ENCODE measurements at places on chromosomes 4 and X.

- no peak for DNase-seq
Measured at GRCh38 chrX:53445977-53446376, 11.8 kb upstream of the HSD17B10 start.

DNA sequence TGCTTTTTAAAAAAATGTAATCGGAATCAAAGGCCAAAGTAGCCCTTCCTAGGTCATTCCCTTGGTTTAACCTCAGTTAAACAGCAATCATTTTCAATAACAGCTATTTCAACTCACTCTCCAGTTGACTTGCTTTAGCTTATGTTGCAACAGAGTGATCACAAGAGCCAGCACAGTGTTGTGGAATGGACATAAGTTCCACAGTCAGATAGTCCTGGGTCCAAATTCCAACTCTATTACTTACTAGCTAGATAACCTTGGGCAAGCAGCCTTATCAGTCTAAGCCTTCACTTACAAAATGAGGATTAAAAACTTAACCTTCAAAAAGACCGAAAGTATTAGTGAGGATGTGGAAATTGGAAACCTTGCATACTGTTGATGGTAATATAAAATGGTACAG, 9.2 kb upstream of the GPC3 start:
- no peak for DNase-seq

- no peak for DNase-seq
Measured at GRCh38 chrX:136477026-136477425, 10.7 kb upstream of the BRS3 start.

DNA sequence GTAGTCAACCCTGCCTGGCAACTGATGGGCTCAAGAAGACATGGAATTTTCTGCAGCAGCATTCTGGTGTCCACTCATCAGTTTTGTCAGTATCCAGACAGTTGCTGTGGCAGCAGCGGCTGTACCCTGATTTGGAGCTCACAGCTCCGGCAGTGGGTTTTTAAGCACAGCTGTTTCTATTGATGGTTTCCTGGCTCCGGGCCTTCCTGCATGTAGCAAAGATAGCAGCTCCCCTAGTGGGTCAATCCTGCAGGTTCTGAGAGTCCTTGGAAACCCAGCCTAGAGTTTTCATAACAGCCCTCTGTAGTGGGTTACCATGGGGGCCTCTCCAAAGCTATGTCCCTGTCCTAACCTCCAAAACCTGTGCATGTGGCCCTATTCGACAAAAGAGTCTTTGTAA, 84.0 kb upstream of the ATP6AP2 start:
- DNase-seq, result no peak

DNA sequence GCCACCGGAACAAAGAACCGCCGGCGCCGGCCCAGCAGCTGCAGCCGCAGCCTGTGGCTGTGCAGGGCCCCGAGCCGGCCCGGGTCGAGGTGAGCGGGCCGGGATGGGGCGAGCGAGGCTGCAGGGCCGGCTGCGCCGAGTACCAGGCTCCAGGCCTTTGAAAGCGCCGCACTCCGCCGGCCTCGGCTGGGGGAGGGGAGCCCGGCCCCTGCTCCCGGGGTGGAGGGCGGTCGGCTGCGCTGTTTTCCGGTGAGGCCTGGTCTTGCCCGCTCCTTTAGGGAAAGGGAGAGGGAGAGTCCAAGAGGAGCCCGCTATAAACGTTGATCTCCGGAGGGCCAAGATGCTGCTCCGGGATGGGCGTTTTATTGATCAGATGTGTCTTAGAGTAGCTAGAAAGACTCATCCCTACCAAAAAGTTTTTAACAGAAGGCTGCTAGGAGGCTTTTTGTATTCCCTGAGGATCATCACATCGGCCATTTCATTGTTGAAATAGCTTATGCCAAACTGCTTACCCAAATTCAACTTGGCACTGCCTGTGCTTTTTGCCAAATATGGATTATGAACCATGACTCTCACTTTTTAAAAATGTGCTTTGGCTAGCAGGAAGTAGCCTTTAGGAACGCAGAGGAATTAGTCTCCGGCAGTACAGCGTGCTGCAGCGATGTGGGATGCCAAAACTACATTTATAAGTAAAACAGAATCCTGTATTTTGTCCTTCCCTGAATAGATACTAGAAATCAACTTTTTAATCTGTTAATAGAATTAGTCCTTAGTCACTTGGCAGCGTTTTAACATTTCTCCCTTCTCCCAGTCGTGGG, 760 bp downstream of the TMEM165 start:
- no peak for DNase-seq

GRCh38 chr4:99300934-99301333, 10.1 kb upstream of the ADH1A start:
- no peak for DNase-seq

DNA sequence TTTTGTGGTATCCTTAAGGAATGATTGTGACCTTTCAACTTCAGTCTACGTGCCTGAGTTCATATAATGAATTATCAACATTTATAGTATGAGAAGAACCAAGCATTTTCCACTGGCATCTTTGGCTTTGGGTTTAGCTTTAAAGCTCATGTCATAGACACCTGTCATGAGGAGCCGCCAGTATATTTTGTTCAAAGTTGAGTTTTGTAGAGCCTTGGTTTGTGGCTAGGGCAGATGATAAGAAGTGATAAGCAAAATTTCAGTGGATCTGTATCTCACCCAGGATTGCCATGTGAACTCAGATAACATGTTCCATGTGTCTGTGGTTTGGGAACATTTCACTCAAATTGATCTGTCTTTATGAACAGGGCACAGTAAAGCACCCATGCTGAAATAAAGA, 873.2 kb downstream of the STPG2 start:
- DNase-seq, result no peak

DNA sequence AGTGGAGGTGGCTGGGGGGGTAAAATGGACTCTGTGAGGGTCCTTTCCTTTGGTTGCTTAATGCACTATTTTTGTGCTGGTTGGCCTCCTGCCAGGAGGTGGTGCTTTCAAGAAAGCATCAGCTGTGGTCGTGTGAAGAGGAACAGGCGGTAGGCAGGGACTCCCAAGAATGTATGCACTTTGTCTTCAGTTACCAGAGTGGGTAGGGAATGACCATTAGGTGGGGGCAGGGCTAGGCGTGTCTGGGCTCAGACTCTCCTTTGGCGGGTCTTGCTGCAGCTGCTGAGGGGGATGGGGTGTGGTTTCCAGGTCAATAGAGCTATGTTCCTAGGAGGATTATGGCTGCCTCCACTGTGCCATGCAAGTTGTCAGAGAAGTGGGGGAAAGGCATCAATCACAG, 509.0 kb downstream of the PCDH19 start:
- no peak for DNase-seq

DNA sequence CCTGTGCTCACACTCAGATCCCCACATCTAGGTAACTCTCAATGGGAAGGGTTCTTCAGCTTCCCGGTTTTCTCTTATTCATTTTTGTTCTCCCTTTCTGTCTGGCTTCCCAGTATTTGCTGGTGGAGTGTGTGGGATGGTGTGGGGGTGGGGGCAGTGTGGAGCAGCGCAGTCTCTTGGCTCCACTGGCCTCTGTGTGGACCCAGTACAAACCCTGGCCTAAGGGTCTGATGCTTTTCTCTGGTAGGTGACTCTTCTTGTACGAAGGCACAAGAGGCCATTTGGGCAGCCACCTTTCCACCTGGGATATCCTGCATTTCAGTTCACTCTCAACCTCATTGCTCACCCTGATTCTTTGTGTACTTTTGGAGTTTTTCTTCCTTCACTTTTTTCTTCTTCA, 71.3 kb downstream of the NBDY start:
- DNase-seq, result no peak

DNA sequence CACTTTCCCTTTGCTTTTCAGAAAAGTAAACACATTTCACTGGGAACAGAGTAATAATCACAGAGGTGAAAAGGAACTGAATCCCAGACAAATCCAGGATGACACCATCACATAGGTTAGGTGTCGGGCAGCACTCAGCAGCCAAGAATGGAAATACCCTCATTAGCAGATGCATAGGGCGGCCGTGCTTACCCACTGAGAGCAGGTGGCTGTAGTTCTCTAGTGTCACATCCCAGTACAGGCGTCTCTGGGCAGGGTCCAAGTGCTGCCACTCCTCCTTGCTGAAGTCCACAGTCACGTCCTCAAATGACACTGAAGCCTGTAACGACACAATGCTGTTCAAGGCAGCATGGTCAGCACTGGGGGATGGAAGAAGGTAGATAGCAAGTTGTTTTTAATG, 26.9 kb downstream of the ZNF41 start:
- DNase-seq, result no peak

GRCh38 chrX:72107841-72108595, 23.7 kb downstream of the RTL5 start:
- no peak for DNase-seq

DNA sequence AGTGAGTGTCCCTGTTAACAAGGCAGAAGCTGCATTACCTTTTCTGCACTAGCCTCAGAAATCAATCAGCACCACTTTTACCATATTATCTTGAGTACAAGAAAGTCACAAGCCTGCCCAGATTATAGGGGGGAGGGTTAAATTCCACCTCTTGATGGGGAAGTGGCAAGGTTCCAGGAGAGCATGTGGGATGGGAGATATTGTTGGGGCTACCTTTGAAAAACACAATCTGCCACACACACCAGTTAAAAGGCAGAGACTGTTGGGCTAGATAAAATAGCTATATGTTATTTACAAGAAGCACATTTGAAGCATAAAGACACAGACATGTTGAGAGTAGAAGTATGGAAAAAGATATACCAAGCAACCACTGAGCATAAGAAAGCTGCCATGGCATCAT, 6.6 kb upstream of the AVPR2 start:
- no peak for DNase-seq

- no peak for DNase-seq
Measured at GRCh38 chr4:155787113-155787710, 28.4 kb downstream of the GUCY1B1 start.

DNA sequence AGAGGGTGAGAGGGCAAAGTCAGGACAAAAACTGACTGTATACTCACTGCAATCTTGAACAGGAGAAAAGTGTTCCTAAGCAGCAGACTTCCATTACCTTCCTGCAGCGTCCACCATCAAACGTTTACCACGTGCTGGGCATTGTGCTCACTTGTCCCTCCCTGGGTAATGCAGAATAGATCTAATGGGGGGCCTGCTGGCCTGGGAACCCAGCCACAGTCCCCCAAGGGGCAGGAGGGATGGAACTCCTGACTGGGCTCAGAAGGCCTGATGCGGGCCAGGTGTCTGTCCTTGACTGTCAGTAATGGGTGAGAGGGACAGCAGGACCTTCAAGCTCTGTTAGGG, 37.6 kb upstream of the FAM156A start:
- DNase-seq, result no peak

- DNase-seq, result no peak
Measured at GRCh38 chrX:6748595-6748994, 213.7 kb upstream of the VCX3A start.

DNA sequence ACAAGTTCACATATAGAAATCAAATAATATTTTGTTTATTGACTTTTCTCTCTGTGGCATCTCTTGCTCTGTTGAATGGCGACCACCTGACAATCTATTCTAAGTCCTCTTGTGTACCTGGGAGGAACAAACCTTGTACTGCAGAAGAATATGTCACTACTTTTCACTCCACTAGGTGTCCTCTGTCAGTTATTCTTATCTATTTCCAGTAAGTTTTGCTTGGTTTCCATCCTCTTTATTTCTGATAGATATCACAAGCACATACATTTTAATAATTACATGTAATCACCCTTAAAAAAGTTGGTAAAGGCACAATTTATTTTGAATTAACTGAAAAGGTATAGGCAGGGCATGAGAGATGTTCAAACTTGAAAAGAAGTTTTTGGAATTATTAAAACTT, 238.4 kb downstream of the SNCA start:
- no peak for DNase-seq

DNA sequence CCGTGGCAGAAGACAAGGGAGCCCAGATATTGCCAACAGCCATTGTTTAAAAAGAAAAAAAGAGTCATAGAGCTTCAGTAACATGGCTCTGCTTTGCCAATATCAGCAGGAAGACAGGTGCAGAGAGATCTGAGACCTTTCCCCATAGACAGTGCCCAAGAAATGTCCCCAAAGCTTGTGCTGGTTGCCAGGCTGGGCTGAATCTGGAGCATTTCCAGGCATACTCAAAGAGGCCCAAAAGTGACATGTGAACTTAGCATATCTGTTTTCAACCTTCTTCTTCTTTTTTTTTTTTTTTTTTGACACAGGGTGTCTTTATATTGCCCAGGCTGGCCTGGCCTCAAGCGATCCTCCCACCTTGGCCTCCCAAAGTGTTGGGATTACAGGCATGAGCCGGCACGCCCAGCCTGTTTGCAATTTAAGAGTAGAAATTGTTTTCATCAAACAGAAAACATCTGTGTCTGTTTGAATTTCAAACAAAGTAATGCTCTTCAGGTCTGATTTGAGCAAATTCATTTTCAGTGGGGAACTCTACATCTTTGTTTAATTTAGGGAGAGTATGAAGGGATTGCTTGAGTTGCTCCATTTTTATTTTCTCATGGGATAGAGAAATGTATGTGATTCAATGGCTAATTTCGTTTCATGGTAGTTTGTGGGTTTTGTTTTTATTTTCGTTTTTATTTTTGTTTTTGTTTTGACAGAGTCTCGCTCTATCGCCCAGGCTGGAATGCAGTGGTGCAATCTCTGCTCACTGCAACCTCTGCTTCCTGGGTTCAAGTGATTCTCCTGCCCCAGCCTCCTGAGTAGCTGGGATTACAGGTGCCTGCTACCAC, 56.6 kb upstream of the RBM47 start:
- DNase-seq, result no peak

DNA sequence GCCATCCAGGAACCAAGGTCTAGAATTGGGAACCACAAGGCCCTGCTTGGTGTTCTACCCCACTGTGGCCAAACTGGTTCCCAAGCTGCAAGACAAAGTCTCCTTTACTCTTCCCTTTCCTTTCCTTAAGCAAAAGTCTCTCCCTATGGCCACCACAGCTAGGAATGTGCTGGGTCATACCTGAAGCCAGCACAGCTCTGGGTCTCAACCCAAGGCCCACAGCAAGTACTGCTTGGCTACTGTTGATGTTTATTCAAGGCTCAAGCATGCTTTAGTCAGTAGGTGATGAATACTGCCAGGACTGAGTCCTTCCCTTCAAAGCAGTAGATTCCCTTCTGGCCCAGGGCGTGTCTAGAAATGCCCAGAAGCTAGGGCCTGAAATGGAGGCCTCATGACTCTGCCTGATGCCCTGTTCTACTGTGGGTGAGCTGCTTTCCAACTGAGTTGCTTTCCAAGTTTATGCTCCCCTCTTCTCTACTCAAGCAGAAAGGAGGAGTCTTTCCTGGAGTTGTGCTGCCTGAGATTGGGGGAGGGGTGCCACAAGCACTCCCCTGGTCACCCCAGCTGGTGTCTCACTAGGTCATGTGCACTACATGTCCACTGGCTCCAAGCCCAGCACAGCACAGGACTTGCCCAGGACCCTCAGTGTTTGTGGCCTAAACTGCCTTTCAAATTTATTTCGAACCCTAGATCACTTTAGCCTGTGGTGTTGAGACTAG, 44.9 kb downstream of the STAP1 start:
- DNase-seq, result no peak

GRCh38 chr4:29717287-29718057, 1002.7 kb upstream of the PCDH7 start:
- no peak for DNase-seq

- DNase-seq, result no peak
Measured at GRCh38 chrX:72326605-72327300, 21.0 kb upstream of the CITED1 start.

All from stimulated activated CD8-positive, alpha-beta memory T cell treated with anti-CD3 and anti-CD28 coated beads, Interleukin-2, amount 100 ng/mL, for 1 hour (primary cell).